ENCODE measurements at places on chromosomes 4 and X. TPM values are rescaled to one million over a fixed set of nuclear protein-coding genes. Genes with fewer than 3 reads are reported as not detected.

DNA sequence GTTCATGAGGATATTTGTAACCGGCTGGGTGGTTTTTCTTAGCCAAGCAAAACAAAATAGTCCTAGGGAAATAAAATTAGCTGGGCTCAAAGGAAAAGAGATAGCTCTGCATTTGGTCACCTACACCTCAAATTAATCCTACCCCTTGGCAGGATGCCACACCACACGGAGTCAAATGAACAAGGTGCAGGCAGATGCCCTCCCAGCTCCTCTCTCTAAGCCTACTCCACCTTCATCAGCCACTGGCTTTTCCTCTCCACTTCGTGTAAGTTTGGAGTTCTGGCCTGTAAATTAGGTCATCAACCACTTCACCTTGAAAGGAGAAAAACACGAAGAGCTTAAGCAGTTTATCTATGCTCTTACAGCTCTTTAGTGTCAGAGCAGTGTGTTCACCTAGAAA, 1.4 kb downstream of the DDIT4L start:
- no peak for DNase-seq

DNA sequence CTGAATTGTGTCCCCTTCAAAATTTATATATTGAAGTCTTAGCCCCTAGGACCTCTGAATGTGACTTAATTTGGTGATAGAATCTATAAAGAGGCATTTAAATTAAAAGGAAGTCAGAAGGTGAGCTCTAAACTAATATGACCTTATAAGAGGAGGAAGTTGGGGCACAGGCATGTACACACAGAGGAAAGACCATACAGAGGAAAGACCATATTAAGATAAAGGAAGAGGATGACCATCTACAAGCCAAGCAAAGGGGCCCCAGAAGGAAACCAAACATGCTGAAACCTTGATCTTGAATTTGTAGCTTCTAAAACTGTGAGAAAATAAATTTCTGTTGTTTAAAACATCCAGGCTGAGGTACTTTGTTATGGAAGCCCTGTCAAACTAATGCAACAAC, 26.9 kb upstream of the CYBB start:
- DNase-seq = no peak

Gene TSPYL2
- polyA plus RNA-seq = 14.4 TPM

GRCh38 chr4:52780617-52781354, 29.6 kb upstream of the ERVMER34-1 start:
- no peak for DNase-seq

Gene SPRY1
- 184 TPM for polyA plus RNA-seq

GRCh38 chr4:10622728-10623127, 61.8 kb downstream of the CLNK start:
- no peak for DNase-seq

DNA sequence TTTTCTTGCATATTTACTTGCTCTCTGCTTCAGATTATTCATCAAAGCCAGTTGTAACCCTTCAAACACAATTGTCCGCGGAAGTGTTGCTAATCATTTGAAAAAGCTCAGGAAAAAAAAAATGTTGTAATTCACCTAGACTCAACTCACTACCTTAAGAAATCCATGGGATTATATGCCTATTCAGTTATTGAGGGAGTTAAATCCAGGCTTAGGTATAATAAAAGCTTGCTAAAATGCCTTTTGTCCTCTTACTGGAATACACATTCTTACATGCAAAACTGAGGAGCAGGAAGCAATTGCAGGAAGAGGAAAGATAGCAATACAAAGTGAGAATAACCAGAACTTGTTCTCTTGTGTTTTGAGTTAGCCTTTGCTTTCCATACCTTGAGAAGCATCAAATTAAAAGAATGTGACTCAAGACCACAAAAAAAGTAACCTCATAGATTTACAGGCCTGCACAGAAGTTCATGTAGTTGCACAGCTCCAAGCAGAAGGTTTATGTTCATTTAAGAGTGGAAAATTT, 91.4 kb upstream of the FAM241A start:
- no peak for DNase-seq

DNA sequence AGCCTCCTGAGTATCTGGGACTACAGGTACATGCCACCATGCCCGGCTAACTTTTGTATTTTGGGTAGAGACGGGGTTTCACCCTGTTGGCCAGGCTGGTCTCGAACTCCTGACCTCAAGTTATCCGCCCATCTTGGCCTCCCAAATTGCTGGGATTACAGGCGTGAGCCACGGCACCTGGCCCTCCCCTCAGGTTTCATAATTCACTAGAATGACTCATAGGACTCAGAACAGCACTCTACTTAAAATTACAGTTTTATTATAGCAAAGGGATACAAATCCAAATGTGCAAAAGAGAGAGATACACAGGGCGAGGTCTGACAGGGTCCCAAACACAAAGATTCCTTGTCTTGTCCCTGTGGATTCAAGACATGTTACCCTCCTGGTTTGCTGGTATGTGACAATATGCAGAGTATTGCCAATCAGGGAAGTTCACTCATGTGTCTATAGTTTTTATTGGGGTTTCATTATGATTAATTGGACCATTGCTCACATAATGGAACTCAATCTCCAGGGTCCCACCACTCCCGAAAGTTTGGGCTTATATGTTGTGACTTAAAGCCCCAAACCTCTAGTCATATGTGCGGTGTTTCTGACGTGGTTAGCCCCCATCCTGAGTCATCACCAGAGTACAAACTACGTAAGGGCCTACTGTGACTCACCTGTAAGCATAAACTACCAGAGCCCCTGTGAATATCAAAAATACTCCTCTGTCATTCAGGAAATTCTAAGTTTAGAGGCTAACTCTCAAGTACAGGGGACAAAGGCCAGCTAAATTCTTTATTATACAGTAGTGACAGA, 5.2 kb downstream of the YIPF6 start:
- no peak for DNase-seq

- no peak for DNase-seq
These were observed 14.7 kb downstream of the TRMT2B start for GRCh38 chrX:101037231-101037630.

DNA sequence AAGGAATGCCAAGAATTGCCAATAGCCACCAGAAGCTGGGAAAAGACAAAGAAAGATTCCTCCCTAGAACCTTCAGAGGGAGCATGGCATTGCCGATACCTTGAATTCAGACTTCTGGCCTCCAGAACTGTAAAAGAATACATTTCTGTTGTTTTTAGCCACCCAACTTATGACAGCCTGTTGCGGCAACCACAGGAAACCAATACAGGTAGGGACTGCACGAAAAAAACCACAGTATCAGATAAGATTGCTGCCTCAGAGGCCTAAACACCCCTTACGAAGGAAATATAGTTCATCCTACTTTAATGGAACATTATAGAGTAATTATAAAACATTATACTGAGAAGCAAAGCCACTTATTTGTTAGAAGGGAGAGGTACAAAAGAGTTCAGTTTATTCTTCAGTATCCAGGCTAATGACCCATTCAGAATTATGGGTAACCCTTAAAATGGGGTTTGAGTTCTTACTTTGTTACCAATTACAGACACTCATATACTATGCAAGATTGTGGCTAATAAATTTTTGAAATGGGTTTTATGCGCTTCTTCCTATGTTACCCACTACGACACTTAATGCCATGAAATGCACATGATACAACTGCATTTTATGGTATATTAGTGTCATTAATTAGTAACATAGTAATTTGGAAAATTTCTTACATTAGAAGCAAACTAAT, 37.4 kb upstream of the SMIM10L2A start:
- no peak for DNase-seq

DNA sequence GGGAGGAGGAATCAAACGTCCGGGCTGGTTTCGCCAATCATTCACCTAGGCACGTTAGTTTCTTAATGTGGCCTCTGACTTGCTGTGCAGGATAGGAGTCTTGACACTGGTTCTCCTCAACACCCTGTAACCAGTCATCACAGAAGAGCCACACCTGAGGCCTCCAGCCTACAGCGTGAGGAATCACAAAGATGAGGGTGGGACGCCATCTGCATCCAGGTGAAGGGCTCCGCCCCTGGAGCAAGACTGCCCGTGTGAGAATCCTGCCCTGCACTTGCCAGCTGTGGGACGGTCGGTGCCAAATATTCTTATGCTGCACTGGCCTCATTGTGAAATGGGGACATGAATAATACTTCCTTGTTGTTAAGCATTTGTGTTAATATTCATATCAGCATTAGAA, 35.7 kb upstream of the TSPAN5 start:
- no peak for DNase-seq
